ENCODE measurements at places on chromosomes 7 and 10.

DNA sequence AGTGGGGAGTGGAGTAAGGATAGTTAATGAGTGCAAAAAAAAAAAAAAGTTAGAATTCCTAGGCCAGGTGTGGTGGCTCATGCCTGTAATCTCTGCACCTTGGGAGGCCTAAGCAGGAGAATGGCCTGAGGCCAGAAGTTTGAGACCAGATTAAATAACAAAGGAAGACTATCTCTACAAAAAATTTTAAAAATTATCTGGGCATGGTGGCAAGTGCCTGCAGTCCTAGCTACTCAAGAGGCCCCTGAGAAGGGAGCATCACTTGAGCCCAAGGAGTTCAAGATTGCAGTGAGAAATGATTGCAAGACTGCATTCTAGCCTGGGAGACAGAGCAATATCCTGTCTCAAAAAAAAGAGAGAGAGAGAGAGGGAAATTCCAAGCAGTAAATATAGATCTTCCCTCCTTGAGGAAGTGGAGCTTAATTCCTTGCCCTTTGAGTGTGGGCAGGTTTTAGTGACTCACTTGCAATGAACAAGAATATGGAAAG is 19.5 kb upstream of the CSTF2T start:
- no peak for DNase-seq

DNA sequence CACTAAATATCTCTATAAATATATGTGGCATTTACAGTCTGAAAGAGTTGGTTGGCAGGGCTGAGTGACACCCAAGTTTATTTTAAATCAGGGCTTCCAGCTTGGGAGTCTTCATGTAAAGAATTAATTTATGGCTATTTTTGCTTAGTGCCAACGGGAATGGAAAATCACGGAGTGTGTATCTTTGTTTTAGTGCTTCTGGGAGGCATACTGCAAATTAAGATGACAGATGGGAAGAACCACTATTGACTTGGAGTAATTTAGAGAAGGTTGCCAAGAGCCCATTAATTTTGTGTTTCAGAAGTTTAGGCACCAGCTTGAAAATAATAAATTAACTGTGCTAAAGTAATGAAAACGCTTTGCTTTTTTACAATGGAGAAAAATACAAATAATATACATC is 135.2 kb downstream of the GPR37 start:
- no peak for DNase-seq

GRCh38 chr7:150751702-150752101 is 14.5 kb downstream of the GIMAP5 start:
- DNase-seq: no peak

GRCh38 chr10:108275895-108276685 is 1111.6 kb upstream of the SORCS1 start:
- DNase-seq: no peak

- no peak for DNase-seq
Observed at GRCh38 chr10:55091691-55092328, 290.8 kb upstream of the PCDH15 start.

DNA sequence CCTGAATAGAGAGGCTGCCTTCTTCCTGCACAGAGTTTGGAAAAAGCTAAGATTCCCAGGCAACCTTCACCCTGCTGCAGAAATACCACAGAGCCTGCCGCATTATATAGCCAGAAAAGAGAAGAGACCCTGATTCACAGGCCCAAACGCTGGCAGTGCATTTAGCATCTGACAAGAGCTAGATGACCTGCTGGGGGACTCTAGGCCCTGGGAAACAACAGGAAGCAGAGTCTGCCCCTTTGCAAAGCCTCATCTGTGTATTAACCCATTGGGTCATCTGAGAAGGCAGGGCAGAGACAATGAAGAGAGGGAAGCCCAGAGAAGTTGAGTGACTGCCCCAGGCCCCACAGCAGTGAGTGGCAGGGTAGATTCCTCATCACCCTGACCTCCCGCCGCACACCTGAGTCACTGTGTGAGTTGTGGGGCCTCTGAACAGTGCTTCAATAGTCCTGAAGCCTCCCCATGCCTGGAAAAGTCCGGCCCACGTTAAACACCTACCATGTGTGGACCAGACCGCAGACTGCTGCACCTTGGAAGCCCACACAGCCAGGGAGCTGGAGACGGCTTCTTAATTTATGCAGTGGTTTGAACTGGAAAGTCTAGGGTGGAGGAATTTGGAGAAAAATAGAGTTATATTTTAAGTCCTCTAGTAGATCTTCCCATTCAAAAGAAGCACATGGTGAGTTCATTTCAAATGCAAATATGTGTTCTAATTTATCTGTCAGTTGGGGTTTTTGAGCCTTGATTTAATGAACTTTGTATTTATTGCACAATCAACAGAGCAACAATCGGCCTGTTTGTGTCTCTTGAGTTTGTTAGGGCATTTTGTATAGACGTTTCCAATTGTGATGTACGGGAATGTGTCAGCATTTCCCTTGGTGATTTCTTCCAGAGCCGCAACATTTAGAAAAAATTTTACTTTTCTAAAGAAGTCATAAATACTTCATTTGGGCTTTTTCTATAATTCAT is 80.4 kb upstream of the GPR26 start:
- DNase-seq: no peak

GRCh38 chr7:51456-52068 is 140.8 kb upstream of the FAM20C start:
- DNase-seq: no peak

DNA sequence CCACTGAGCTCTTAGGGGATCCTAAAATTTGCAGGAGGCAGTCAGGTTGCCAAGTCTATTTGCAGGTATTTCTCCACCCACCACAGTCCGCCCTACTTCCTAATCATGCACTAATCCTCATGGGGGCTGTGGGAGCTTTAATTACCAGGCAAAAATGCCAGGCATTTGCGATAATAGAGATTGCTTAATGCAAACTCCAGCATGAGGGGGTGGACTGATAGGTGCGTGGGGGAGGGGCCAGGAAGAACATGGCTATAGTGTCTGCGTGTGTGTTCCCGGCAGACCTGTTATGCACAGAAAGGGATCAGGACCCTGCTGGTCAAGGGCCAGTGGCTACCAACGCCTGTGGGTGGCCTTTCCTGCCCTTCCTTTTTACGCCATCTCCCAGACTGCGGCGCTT is 15.6 kb upstream of the AQP1 start:
- DNase-seq: no peak

DNA sequence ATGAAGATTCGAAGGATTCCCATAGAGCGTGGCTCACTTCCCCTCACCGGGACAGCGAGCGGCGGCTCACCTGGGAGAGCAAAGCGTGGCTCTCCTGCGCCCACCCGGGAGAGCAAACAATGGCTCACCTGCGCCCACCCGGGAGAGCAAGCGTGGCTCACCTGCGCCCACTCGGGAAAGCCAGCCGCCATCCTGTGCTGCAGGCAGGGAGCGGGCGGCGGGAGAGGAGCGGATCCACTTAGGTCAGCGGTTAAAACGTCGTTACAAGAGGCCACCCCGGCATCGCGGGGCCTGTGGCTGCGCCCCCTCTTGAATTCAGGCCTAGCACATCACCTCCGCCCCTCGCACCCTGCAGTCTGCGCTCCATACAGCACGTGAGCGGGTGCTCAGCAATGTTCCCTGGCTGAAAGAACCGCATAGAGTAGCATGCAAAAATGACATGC is 461 bp upstream of the FIGNL1 start:
- peak; percentile 8 for DNase-seq

DNA sequence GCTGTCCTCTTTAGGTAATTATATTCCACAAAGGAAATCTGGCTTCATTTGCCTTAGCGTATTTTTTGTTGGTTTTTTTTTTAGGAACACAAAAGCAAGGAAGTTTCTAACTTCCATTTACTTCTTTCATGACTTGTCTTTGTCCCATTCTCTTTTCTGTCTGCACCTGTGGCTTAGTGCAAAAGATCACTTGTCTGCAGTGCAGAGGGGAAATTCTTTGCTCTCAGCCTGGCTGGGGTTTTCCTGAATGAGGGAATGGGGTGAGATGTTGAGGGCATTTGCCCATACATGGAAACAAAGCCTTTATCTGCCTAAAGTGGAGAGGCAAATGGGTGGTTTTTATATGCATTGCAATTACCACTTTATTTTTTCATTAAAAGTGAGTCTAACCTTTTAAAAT is 361.1 kb upstream of the IGFBP3 start:
- DNase-seq: no peak

DNA sequence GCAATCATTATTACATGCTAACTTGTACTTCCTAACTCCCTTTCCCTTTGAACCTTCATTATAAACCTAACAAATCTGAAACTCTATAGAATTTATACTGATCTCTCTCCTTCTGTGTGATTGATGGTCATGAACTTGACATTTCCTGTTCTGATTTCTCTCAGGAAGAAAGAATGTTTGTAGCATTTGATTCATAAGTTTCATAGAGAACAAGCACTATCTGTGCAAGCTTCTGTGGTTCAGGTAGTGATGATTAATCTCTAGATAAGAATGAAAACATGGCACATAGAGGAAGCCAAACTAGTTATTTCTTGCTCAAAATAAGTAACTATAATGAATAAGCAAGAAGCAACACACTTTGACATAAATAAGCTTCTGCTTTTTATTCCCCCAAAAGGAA is 34.2 kb downstream of the TFPI2 start:
- DNase-seq: no peak

GRCh38 chr7:24504040-24504439 is 69.2 kb upstream of the PALS2 start:
- DNase-seq: no peak

DNA sequence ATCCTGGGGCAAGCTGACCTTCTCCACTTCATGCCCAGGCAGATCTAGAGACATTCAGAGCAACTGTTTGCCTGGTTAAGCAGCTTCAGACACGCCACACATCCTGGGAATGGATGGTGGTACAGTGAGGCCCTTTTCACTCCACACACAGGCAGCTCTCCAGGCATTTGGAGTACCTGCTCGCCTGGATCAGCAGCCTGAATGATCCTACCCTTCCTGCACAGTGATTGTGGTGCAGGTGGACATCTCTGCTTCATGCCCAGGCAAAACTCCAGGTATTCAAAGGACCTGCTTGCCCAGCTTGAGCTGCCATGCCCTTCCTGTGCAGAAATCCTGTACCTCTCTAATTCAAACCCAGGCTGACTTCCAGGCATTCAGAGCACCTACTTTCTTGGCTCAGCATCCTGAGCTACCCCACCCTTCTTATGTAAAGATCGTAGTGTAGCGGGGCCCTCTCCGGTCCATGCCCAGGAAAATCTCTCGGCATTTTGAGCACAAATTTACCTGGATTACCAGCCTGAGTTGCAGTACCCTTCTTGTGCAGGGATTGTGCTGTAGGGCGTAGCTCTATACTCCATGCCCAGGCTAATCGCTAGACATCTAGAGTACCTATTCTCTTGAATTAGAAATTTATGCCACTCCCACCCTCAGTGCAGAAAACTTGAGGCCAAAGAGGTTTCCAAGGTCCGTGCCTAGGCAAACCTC is 972.8 kb downstream of the ANKRD7 start:
- no peak for DNase-seq

- DNase-seq: no peak
Observed at GRCh38 chr7:2063563-2064260, 169.0 kb downstream of the MAD1L1 start.

DNA sequence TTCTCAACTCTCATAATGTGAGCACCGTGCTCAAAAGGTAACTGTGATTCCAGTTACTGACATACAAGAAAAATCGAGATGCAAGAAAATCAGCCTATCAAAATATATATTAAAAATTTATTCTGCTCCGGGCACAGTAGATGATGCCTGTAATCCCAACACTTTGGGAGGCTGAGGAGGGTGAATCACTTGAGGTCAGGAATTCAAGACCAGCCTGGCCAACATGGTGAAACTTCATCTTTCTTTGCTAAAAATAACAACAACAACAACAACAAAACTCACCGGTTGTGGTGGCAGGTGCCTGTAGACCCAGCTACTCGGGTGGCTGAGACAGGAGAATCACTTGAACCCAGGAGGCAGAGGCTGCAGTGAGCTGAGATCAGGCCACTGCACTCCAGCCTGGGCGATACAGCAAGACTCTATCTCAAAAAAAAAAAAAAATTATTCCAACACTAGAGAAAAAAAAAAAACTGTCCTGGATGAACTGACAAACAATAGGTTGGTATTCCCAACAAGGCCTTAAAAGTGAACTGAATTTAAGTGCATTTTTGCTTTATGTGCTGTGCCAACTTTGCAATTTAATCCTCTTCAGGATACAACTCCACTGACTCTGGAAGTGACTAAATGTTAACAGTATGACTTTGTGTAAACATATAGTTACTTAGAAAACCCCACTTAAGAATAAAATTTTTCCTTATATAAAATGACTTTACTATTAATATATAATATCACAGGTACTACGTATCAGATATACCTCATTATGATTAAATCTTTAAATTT is 51.1 kb downstream of the JMJD1C start:
- no peak for DNase-seq

- DNase-seq: no peak
Observed at GRCh38 chr7:142420554-142421362, 162.9 kb upstream of the PRSS58 start.

DNA sequence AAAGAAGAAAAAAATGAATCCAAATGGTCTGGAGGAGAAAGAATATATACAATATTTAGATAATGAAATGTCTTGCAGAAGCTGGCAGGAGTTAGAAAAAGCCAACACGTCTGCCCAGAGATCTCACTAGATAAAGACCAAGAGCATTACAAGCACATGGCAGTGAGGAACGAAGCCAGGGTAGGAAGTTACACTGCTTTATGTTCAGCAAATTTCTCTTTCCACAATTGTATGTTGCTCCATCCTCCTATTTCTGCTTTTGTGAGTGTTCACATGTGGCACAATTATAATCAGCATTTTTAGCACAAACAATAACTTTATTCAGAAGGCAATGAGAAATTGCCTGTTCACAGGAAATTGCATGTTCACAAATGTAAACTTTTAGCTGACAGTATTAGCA is 53.7 kb downstream of the LRRC17 start:
- DNase-seq: no peak

DNA sequence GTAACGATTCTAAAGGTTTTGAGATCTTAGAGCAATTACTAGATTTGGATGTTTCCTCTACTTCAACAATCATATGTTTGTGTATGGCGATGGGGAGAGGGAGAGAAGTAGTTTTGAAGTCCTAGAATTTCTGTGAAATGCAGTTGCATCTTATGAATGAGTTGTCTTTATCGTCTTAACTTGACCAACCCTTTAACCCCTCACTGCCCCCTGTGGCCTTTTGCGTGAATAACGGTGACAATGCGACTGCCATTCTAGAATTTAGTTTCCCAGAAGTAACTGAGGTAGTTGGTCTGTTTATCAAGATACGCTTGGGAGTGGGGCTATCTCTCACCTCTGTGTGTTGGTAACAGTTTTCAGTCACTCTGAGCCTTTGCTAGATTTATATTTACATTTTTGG is 204.6 kb downstream of the HDAC9 start:
- DNase-seq: no peak

- DNase-seq: no peak
Observed at GRCh38 chr7:29113384-29114102, 32.8 kb downstream of the CPVL start.

DNA sequence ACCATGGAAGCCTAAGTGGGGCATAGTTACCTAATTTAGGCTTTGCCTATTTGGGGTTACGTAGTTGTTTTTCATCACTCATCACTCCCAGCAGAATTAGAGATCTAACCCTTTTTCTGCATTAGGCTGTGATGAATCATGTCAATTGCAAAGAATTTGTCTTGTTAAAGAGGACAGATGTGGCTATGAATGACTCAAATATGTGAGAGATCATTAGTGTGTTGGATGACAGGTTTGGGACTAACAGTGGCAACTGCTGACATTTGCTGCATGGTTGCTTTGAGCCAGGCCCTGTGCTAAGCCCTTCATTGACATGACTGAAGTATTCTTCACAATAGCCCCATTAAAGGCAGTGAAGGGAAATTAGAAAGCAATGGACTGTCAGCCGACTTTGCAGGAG is 83.4 kb upstream of the BMPER start:
- no peak for DNase-seq

Data from stimulated activated CD8-positive, alpha-beta memory T cell treated with anti-CD3 and anti-CD28 coated beads, Interleukin-4, amount 100 ng/mL, for 1 hour (primary cell).